ENCODE measurements at places on chromosomes 16 and 17.

- no peak for DNase-seq
Measured at GRCh38 chr16:86494565-86495356, 15.6 kb upstream of the FOXF1 start.

DNA sequence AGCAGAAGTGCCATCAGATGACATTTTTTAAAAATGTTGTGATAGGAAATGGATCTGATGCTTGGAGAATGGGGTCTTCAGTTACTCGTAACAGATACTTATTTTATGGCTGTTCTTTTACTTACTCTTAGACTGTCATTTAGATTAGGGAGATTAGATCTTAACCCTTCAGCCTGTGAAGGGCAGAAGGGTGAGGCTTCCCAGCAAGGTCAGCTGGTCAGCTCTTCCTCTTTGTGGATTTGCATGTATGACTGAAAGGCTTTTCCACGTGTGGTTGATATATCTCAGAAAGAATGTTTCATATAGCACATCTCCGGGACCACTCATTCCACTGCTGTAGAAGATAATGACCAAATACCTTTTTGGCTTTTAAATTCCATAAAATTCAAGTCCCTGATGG lies 27.4 kb downstream of the GRB7 start:
- no peak for DNase-seq

DNA sequence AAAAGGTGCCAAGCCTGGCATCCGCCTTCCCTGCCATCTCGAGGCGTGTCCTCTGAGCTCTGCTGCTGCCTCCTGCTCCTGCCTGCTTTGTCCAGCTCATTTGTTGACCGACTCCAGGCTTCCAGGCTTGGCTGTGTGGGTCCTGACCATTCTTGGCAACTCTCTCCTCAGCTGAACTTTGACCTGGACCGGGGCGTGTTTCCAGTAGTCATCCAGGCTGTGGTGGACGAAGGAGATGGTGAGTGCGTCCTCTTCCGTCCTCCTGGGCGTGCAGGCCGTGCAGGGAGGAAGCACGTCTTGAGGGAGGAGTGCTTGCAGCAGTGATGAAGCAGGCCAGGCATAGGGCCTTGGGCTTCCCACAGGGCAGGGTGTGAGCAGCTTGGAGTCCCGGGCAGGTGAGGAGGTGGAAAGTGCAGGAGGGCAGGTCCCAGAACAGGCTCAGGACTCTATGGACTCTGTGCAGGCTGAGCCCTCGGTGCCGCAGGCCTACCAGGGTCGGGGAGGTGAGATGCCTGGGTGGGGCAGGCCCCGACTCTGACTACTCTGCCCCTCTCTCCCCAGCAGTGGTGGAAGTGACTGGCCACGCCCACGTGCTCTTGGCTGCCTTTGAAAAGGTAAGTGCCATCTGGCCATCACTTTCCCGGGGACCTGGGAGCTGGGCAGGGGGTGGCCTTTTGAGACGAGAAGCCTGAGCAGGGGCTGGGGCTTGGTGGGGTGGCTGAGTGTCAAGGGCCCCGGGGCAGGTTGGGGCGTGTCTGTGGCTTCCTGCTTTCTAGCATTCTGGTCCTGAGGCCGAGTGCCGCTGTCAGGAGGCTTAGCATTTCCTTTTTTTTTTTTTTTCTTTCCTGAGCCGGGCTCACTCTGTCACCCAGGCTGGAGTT lies 28.6 kb upstream of the NUDT16L1 start:
- no peak for DNase-seq

DNA sequence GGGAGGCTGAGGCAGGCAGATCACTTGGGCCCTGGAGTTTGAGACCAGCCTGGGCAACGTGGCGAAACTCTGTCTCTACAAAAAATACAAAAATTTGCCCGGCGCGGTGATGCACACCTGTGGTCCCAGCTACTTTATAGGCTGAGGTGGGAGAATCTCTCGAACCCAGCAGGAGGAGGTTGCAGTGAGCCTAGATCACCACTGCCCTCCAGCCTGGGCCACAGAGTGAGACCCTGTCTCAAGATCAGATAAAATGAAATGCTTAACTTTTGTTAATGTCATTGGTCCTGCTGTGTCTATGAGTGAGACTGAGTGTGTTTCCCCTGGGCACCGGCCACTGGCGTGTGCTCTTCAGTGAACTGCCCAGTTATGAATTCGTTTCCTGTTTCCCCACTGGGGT lies 10.5 kb downstream of the FAM234A start:
- no peak for DNase-seq

GRCh38 chr17:3794557-3795389 lies 6.2 kb downstream of the ITGAE start:
- DNase-seq = no peak

DNA sequence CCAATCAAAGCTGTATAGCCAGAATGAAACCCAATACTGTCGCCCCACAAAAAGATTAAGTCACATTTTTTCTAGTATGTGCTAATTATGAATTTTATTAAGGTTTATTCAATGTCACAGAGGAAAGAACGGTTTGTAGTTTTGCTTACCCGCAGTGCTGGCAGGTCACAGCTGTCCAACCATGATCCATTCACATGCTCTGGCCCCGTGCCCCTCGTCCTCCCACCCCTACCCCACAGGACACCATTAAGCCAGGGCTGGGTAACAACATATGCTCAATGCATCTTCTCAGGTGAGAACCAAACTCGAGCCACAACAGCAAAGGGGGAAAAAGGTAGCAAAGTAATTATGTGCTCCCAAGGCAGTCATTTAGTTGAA lies 589 bp upstream of the FBF1 start:
- peak; percentile 9 for DNase-seq

DNA sequence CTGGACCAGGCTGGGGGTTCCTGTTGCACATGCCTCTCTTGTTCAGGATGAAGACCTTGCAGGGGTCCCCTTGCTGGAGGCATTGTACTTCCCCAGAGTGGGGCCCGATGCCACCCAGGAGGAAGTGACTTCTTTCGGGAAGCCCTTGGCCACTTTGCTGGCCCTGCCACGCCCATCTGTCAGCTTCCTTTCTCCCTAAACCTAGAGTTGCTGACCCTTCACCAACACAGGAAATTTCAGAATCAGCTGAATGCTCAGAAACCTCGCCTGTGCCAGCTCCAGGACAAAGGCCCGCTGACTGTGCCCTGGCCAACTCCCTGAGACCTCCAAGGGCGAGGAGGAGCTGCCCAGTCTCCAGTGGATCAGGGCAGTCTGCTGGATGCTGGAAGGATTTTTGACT lies 26.7 kb downstream of the WNT9B start:
- DNase-seq = peak; percentile 56

- DNase-seq = no peak
Measured at GRCh38 chr17:29621751-29622194, 939 bp downstream of the CORO6 start.

DNA sequence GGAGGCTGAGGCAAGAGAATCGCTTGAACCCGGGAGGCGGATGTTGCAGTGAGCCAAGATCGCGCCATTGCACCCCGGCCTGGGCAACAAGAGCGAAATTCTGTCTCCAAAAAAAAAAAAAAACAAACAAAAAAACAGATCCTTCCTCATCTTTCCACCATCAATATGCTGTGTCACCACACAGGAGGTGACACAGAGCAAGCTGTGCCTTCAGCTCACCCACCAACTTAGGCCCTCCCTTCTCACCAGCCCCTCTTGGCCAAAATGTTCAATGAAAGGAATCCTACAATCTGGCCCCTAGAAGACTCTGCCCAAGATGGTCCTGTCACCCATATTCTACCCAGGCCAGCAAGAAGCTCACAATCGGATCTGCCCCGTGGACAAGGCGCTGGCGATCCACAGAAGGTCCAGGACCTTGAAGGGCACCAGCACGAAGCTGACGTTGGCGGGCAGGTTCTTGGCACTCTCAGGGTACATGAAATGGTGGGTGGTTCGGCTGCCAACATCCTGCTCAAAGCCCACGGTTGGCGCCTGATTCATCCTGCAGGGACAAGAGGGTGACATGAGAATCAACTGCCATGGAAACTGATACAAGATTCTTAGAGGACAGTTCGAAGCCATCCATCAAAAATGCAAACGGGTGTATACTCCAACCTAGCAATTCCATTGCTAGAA lies 41.4 kb downstream of the DDX19A start:
- DNase-seq = no peak

DNA sequence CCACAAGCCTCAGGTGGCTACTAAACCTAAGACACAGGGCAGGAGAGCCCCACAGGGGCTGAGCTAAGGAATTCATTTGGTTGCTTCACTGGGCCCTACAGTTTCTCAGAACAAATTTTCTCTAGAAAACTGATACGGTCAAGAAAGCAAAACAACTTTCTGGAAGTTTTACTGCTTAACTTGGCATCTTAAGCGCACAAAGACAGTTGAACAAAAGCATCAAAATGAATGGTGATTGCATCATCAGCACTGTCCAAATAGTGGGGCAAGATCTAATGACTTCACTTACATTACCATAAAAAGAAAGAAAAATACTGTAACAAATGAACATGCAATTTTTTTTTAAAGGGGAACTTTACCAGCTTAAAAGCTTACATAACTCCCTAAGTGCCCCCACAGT lies 47.6 kb downstream of the XPO6 start:
- no peak for DNase-seq

- DNase-seq = no peak
Measured at GRCh38 chr16:14202095-14202494, 131.0 kb downstream of the MRTFB start.

DNA sequence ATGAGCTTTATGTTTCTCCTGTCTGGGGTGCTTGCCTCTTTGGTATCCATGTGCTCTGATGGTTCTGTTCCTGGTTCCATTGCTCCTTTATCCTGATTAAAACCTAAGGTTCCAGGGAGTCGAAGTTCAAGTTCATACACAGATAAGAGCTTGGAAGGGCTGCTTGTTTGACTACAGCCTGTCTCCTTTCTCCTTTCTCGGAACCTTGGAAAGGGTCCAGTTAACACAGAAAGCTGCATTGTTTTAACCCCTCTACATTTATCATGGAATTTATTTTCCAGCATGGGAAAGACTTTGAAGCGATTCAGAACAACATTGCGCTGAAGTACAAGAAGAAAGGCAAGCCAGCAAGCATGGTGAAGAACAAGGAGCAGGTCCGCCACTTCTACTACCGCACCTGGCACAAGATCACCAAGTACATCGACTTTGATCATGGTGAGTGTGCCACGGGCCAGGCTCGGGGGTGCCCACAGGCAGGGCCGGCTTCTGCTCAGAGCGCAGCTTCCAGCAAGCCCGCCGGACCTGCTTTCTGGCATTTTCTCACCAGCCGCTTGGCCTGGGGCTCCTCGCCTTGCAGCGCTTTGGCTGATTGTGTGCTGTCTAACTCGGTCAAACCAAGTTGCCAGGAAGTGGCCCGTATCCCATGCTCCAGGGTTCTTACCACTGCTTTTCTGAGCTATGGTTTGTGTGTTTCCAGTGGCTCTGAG lies 19.9 kb downstream of the CRAMP1 start:
- no peak for DNase-seq

DNA sequence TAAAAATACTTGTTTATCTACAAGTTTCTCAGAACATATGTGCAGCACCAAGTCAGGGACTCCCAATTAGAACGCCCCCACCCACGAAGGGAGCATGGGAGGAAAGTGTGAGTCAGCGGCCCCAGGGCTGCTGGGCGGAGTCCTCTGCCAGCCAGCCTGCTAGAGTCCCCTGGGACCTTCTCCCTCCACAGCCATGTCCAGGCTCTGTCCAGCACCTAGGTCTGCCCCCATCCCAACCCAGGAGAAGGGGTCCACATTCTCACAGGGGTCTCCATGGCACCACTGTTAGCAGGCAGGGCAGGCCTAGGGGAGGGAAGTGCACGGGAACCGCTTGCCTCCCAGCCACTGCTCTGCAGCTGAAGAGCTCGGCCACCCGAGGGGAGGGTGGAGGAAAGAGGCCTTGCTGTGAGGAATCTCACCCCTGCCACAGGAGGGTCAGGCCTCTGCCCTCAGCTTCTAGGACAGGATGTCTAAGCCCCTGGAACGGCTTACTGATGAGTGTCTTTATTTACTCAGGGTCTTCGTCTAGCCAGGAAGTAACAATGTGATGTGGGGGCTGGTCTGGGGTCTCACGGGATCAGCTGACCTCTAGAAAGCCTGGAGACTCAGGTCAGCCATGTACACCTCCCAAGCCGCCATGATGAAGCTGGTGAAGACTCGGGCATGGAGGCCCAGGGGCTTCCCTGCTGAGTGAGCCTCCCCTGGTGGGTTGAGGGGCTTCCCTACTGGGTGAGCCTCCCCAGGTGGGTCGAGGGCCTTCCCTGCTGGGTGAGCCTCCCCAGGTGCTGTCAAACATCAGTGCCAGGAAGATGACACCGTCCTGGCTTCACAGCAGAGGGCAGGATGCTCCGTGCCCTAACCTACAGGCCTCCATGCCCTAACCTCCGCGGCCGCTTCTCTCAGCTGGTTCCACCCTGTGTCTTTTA lies 190.3 kb downstream of the RBFOX3 start:
- DNase-seq = no peak

DNA sequence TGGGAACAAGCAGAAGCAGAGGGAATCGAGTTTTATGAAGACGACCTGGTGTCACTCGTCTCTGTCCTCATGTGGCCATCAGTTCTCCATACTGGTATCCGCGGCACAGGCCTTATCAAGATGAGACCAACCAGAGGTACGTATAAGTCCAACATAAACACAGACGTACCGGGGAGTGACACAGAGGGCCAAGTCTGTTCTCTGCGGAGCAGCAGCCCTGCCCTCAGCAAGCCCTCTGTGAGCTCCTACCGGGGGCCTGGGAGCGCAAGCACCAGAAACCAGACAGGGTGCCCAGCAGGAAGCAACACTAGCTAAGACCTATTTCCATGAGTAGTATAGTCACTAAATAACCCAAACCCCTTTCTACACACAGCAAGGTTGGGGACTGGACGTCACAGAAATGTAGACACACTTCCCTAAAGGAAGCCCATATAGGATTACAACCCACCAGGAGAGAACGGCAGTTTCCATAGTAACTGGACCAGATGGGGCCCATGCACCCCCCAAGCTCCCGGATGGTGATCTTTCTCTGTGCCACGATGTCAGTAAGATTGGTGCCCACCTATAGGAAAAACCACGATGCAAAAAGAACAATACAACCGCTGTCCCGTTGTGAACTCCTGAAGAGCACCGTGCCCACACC lies 911 bp downstream of the ARL16 start:
- DNase-seq = no peak

GRCh38 chr16:3022208-3022683 lies 1.5 kb downstream of the HCFC1R1 start:
- peak; percentile 47 for DNase-seq

- no peak for DNase-seq
Measured at GRCh38 chr17:7763919-7764318, 46.4 kb downstream of the DNAH2 start.

- no peak for DNase-seq
Measured at GRCh38 chr16:24146518-24146917, 109.6 kb upstream of the CACNG3 start.

- no peak for DNase-seq
Measured at GRCh38 chr17:72022328-72023275, 98.2 kb upstream of the SOX9 start.

DNA sequence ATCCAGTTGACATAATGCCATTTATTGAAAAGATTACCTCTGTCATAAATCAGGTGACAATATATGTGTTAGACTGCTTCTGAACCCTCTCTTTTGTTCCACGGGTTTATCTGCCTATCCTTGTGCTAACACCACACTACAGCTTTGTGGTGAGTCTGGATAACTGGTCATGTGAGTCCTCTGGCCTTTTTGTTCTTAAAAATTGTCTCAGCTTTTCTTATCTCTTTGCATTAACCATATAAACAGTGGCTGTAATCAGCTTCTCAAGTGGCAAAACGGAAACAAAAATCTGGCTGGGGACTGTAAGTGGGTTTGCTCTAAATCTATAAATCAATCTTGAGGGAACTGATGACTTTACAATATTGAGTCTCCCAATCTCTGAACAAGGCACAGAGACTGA lies 44.6 kb downstream of the STX8 start:
- DNase-seq = no peak

GRCh38 chr17:11506635-11507034 lies 91.6 kb upstream of the DNAH9 start:
- peak; percentile 24 for DNase-seq

GRCh38 chr16:66446737-66447136 lies 19.6 kb downstream of the BEAN1 start:
- DNase-seq = peak; percentile 69

Measured in RPMI8226 (cell line).